ENCODE measurements at places on chromosomes 5 and 9. TPM values are rescaled to one million over a fixed set of nuclear protein-coding genes. Genes with fewer than 3 reads are reported as not detected.
A peak's percentile ranks its signal among the peaks of the same experiment; 100 is the strongest.

DNA sequence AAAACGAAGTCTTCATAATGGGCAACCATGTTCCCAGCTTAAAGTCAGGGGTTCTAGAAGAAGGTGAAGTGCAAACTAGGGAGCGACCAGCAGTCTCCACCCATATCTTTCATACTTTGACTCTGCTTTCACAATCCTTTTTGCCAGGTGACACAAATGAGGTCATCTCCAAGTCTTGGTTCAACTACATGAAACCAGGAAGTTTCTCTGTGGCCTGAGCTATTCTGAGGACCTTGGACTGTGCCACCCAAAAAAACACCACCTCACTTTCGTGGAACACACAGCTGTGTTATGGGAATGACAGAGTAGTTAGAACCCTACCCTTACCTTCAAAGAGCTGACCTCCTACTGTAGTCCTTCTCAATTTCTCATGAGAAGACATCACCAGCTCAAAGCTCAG lies 309.2 kb downstream of the AGTPBP1 start:
- no peak for DNase-seq
- H3K4me3 ChIP-seq, result no peak overlapping the region
- H3K27me3 ChIP-seq, result no peaks in the 10 kb centered on the region
- H3K4me1 ChIP-seq, result peaks cover 5% of the 10 kb centered on the region
- no peak overlapping the region for H3K27ac ChIP-seq
- H3K36me3 ChIP-seq, result no peaks in the 10 kb centered on the region

GRCh38 chr5:579746-580366 lies 32.3 kb upstream of the CEP72 start:
- no peaks in the 10 kb centered on the region for H3K36me3 ChIP-seq
- no peak for DNase-seq
- H3K4me3 ChIP-seq, result no peak overlapping the region
- H3K27ac ChIP-seq, result no peak overlapping the region
- H3K27me3 ChIP-seq, result no peaks in the 10 kb centered on the region

GRCh38 chr5:157744051-157745011 lies 819 bp downstream of the LSM11 start:
- H3K36me3 ChIP-seq, result no peaks in the 10 kb centered on the region
- H3K27ac ChIP-seq, result peak overlapping the region; percentile 58
- H3K4me3 ChIP-seq, result peak overlapping the region; percentile 83
- H3K27me3 ChIP-seq, result no peaks in the 10 kb centered on the region
- peak; percentile 15 for DNase-seq

The BAAT gene
- total RNA-seq, result not detected

- H3K27ac ChIP-seq, result peak overlapping the region; percentile 90
- peaks cover 34% of the 10 kb centered on the region for H3K36me3 ChIP-seq
- H3K4me1 ChIP-seq, result peaks cover 79% of the 10 kb centered on the region
- H3K27me3 ChIP-seq, result no peaks in the 10 kb centered on the region
These were observed 29.0 kb downstream of the PTGES2 start for GRCh38 chr9:128098297-128099230.

DNA sequence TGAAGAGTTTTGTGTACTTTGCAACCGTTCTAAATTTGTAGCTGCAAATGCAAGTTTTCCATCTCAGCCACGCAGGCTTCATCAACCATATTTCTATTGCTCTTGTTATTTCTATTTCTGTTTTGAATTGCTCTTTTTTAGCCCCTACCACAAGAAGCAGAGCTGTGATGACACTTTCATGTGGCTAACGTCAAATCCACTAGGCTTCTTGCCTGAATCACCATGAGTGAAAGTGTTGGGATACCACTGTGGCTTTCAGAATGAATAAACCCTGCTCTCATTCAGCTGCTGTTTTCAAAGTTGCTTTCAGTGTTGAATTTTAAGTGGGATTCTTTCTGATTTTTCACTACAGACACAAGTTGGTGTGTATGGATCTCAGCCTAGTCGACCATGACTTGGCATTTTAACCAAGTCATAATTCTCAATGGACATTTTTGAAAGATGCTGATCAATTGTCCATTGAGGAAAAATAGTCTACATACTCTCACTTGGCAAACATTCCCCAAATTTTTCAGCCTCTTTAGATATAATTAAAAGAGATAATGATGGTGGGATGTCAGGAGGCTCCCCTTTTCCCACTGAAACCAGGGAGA lies 41.0 kb upstream of the MTAP start:
- H3K27me3 ChIP-seq, result peaks cover 12% of the 10 kb centered on the region
- H3K4me1 ChIP-seq, result no peaks in the 10 kb centered on the region
- no peak overlapping the region for H3K27ac ChIP-seq
- no peaks in the 10 kb centered on the region for H3K36me3 ChIP-seq
- no peak overlapping the region for H3K4me3 ChIP-seq

DNA sequence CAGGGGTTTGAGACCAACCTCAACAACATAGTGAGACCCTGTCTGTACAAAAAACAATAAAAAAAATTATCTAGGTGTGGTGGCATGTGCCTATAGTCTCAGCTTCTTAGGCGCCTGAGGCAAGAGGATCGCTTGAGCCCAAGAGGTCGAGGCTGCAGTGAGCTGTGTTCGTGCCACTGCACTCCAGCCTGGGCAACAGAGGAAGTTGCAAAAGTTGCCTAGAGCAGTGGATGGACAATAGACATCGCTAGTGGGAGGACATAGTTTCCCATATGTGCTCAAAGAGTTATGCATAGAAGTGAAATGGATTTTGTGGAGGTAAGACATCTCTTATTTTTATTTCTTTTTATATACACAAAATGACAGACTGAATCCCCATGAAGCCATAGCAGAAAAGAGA lies 19.0 kb downstream of the HNRNPK start:
- H3K36me3 ChIP-seq, result peaks cover 6% of the 10 kb centered on the region
- no peak overlapping the region for H3K4me3 ChIP-seq
- no peak for DNase-seq
- H3K27ac ChIP-seq, result no peak overlapping the region

DNA sequence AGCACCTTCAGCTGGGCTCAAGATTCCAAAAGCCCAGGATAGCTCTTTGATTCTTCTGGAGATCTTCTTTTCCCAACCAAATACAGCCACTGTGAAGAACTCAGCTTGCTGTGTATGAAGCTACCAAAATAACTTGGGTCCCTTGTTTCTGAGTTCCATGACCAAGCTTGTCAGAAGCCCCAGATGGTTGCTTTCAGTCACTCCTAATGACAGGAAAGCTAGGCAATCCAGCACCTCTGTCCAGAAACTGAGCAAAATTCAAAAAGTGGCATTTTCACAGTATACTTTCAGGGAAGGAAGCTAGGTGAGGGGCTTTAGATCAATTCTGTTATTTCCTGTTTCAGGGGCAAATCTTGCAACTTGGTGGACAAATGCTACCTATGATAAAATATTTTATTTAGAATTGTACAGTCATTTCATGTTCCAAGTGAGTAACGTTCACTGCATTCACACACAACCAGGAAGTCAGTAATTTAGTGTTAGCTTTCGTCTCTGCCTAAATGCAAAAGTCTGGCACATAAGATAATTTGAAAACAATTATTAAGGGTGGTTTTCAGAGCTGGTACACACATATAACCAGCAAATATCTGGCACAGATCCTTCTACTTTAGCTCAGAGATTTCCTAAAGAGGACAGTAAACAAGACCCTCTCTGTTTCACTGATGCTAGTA lies 330.1 kb downstream of the GLIS3 start:
- no peak overlapping the region for H3K4me3 ChIP-seq
- H3K27ac ChIP-seq, result no peak overlapping the region
- H3K4me1 ChIP-seq, result no peaks in the 10 kb centered on the region
- H3K36me3 ChIP-seq, result no peaks in the 10 kb centered on the region

DNA sequence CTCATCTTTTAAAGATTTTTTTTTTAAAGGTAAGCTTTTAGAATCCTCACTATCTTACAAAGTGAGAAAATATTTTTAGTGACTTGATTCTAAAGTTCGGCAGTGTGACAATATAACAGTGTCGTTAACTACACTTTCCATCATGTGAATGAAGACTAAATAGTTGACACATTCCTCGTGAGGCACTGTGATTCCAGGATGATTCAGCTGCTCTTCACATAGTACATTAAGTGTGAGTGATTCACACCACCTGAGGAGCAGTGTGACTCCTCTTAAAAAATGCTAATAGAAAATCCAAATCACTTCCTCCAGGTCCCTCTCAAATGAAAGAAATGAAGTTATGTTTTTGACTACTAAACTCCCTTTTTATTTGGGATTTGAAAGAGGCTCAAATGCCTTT lies 589.5 kb downstream of the GABRG2 start:
- no peak overlapping the region for H3K4me3 ChIP-seq
- H3K4me1 ChIP-seq, result no peaks in the 10 kb centered on the region
- H3K27me3 ChIP-seq, result no peaks in the 10 kb centered on the region
- no peak for DNase-seq

DNA sequence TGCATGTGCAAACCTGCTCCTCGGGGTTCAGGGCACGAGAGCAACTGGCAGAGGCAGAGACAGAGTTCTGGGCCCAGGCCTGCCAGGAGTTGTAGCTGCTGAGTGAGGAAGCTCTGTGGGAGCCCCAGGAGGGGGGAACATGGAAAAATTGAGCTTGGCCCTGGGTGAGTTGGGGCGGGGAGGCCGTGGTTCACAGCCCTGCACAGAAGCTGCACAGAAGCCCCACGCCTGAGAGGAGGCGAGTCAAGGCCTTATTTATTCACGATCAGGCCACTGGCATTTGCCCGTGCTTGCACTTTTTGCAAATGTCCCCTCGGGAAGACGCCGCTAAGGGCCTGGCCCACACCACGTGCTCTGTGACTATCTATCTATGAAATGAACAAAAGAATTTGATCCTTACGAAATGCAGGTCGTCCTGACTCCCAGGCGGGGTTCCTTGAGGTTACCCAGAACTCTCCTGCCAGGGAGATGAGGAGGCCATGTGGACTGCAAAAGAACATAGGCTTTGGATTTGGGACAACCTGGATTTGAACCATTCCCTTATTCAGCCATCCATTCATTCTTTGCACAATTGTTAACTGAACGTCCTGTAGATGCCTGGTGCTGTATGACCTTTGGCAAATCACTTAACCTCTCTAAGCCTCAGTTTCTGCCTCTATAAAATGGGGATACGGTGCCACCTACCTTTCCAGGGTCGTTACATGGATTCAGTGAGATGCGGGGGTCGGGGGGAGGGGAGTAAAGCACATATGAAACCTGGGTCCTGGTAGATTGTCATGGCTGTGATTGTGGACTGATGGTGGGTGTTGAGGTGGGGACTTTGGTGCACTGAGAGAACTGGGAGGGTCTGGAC lies 17.9 kb downstream of the COL27A1 start:
- H3K27me3 ChIP-seq, result no peaks in the 10 kb centered on the region
- H3K27ac ChIP-seq, result peak overlapping the region; percentile 29
- H3K4me1 ChIP-seq, result peaks cover 3% of the 10 kb centered on the region
- H3K4me3 ChIP-seq, result no peak overlapping the region
- no peaks in the 10 kb centered on the region for H3K36me3 ChIP-seq
- DNase-seq, result no peak

DNA sequence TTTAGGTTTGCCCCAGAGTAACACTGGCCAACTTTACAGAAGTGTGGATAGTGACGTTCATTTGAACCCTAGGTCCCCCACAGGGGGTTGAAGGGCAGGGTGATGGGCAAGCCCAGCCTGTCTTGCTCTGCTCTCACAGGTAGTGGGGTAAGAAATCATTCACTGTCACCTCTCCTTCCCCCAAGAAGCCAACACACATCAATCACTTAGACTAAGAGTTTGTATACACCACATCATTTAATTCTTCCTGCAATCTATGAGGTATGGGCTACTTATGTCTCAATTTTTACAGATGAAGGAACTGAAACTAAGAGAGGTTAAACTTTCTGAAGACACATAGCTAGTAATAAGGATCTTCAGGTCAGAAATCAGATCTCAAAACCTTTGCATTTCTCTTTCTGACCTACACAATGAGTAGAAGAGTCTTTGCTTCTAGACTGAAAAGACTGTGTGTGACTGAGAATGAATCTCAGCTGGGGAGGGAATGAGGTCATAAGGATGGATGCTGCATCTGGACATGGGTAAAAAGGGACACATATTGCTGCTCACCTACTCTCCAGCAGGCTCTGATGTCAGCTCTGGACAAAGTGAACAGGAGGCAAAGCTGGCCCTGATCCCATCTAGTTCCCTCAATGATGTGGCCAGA lies 81.0 kb upstream of the EQTN start:
- no peaks in the 10 kb centered on the region for H3K4me1 ChIP-seq
- H3K27me3 ChIP-seq, result no peaks in the 10 kb centered on the region
- no peak overlapping the region for H3K4me3 ChIP-seq
- H3K36me3 ChIP-seq, result no peaks in the 10 kb centered on the region

- no peaks in the 10 kb centered on the region for H3K27me3 ChIP-seq
- peaks cover 23% of the 10 kb centered on the region for H3K4me1 ChIP-seq
- H3K4me3 ChIP-seq, result no peak overlapping the region
- H3K36me3 ChIP-seq, result no peaks in the 10 kb centered on the region
- no peak for DNase-seq
These were observed 17.8 kb downstream of the PTBP3 start for GRCh38 chr9:112315331-112316257.
